ENCODE measurements at places on chromosomes 5 and 9.

GRCh38 chr5:65066387-65067146 lies 297.8 kb downstream of the CWC27 start:
- no peak for DNase-seq

GRCh38 chr9:124455820-124456219 lies 5.6 kb downstream of the ADGRD2 start:
- DNase-seq = no peak

GRCh38 chr9:132943651-132944293 lies 644 bp downstream of the TSC1 start:
- DNase-seq = no peak

DNA sequence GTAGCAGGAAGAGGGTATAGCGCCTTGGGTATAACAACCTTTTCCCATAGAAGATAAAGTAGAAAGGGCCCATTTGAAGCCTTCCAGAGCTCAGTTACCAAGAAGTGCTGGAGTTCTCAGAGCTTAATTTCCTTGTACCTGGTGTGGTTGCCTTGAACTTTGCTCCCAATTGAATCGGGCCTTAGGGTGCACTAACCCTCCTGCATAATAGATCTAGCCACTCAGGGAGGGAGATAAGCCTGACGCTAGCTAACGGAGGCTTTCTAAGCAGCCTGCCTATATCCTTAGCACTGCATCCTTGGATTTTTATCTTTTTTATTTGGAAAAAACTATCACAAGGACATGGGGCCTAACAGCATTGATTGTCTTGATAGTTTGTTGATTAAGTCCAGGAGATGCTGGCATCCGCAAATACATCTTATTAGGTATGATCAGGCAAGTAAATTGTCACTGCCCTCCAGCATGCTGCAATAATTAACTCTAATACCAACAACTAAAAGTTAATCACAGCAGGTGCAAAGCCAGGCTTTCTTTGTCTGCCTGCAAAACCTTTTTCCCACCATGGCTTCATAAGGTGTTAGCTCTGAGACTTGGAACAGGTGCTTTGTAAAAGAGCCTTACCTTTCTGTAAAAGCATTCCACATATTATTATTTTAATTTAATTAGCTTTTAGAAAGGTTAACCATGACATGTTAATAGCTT lies 199.4 kb downstream of the SREK1 start:
- no peak for DNase-seq

DNA sequence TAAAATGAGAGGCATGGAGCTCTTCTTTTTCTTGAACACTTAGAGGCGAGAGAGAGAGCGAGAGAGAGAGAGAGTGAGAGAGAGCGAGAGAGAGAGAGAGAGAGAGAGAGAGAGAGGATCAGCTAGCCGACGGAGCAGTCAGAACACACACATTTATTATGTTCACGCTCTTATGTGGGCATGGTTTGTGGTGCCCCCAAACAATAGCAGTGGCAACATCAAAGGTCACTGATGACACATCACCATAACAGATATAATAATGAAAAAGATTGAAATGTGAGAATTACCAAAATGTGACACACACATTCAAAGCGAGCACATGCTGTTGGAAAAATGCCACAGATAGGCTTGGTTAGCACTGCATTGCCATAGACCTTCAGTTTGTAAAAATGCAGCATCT lies 116.1 kb downstream of the KDM4C start:
- no peak for DNase-seq

GRCh38 chr9:2602704-2603116 lies 18.9 kb upstream of the VLDLR start:
- peak; percentile 25 for DNase-seq

DNA sequence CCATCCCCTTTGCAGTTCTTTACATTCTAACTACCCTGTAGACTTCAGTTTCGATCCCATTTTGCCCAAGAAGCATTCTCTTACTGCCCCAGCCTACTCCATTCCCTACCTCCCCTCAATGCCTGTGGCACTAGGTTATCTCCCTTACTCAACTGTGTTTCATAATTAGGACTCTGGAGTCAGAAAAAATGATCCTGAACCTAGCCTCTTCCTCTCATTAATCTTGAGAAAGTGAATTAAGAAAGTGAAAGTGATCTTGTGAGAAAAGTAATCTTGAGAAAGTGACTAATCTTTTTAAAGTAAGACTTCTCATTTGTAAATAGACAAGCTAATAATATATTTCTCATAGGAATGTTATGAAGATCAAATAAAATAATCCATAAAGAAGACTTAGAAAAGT lies 444.0 kb upstream of the TRPC7 start:
- no peak for DNase-seq

GRCh38 chr9:70531311-70531710 lies 116.9 kb upstream of the KLF9 start:
- no peak for DNase-seq

GRCh38 chr5:112338681-112339337 lies 80.3 kb downstream of the EPB41L4A start:
- DNase-seq = peak; percentile 80

DNA sequence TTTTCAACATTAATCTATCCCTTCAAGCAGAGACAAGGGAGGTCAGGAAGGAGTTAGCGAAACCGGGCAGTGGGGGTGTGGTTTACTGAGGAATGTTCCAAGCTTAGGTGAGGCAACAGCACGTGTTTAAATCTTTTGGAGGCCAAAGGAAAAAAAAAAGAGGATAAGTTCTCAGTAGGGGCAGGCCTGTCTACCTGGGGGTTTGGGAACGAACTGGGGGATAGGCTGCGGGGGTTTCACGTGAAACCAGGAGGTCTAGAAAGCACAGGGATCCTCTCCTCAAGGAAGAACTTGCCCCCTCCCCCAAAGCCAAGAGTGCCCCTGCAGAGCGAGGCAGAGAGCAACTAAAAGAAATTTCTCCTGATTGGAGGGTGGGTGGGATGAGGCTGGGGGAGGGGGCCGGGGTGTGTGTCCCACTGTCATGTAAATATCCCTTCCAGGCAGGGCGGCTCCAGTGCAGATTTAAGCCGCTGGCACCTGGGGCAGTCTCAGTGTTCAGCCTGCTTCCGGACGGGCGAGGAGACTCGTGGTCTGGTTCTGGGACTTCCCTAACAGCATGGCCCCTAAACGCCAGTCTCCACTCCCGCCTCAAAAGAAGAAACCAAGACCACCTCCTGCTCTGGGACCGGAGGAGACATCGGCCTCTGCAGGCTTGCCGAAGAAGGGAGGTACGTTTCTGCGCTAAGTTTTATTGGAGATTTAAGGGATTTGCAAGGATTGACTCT lies 5.5 kb upstream of the SET start:
- DNase-seq = no peak

DNA sequence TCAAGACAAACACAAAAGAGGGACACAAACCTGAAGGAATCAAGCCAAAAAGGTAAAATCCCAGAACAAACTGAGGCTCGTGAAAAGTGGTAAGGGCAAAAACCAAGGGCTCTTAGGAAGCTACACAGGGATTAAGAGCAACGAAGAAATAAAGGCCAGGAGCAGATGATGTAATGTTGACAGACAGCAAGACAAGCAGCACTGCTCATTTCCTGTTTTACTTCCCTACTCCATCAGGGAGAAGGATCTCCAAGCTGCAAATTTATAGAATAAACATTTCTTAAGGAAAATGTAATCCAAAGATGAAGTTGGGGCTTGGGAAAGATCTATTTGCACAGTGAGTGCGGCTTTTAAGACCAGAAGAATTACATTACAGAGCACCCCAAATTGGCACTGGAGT lies 182.3 kb upstream of the MAP1B start:
- DNase-seq = peak; percentile 7

DNA sequence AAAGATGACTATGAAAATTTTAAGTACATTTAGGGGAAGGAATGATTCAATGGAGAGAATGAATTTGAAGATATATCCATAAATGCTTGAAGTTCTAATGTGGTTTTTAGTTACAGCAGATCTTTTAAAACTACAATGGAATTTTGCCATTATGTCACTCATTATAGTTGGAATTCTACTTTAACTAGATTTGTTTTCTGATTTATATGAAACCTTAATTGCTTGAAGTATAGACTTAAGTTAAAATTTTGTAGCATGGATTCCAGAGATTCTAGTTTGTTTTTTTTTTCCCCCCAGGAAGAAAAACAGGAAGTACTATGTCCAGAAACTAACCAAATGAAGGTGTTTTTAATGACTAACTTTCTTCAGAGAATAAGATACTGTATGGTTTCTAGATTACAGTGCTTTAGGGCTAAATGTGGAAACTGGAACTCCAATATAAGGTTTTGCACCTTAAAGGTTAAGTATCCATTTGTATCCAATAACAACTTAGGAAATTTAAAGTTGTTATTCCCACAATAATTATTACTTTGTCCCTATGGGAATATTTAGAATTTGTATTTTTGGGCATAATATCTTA lies 70.3 kb downstream of the ZSWIM6 start:
- DNase-seq = no peak

- no peak for DNase-seq
These were observed 744.8 kb downstream of the KCTD16 start for GRCh38 chr5:144915452-144915851.

GRCh38 chr5:156460471-156460870 lies 133.5 kb downstream of the SGCD start:
- no peak for DNase-seq

DNA sequence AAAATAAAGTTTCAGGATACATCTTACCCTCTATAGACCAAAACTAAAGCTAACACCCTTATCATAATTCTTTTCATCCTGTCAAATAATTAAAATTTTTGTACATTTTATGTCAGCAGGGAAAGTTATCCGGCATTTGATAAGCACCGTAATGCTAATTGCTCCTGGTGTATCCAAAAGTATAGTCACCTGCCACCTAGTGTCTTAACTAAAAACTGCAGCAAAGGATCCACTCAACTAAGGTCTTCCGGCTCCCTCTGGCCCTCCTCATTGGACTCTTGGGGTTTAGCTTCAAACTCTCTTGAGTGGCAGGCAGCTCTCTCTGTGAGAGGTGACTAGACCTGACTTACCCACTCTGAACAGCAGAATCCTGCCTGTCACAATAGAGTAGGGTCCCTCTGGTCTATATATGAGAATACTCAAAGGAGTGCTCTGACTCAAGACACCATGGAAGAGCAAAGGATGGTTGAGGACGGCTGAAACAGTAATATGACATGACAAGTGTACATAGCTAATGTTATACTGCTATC lies 60.4 kb upstream of the CAST start:
- peak; percentile 74 for DNase-seq

DNA sequence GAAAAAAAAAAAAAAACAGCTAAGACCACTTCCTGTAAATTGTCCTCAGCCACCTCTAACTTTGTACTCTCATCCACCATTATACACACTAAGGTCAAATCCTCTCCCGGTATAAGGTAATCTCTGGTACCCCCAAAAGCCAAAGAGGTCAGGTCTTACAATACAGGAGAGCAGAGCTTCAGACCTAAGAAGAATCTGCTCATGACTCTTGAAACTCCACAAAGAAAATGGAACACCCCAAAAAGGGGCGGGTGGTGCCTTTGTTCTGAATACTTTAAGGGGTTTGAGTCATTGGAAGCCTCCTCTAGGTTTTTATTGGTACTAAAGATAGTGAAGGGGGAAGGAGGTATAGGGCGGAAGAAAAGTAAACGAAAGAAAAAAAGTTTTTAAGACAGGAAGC lies 69.8 kb downstream of the COL15A1 start:
- no peak for DNase-seq

DNA sequence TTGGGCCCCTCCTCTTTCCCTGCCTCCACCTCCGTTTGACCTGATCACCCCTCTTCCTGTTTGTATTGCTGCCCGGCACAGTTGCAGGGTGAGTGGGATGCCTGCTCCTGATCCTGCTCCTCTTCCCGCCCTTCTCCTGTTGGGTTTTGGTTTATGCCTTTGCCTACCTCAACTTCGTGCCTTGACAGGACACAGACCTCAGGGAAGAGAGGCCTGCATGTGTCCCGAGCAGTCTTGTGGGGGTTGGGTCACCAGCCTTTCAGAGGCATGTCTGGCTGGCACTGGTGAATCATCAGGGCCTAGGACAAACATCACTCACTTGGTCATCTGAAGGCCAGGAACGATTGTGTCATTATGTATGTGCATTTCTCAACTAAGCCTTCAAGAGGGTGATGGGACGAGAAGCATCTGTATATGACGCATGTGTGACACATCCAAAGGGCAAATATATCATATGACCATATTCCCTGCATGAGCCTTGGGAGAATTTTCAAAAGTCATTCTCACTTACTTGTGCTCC lies 56.9 kb downstream of the NPR3 start:
- DNase-seq = no peak

DNA sequence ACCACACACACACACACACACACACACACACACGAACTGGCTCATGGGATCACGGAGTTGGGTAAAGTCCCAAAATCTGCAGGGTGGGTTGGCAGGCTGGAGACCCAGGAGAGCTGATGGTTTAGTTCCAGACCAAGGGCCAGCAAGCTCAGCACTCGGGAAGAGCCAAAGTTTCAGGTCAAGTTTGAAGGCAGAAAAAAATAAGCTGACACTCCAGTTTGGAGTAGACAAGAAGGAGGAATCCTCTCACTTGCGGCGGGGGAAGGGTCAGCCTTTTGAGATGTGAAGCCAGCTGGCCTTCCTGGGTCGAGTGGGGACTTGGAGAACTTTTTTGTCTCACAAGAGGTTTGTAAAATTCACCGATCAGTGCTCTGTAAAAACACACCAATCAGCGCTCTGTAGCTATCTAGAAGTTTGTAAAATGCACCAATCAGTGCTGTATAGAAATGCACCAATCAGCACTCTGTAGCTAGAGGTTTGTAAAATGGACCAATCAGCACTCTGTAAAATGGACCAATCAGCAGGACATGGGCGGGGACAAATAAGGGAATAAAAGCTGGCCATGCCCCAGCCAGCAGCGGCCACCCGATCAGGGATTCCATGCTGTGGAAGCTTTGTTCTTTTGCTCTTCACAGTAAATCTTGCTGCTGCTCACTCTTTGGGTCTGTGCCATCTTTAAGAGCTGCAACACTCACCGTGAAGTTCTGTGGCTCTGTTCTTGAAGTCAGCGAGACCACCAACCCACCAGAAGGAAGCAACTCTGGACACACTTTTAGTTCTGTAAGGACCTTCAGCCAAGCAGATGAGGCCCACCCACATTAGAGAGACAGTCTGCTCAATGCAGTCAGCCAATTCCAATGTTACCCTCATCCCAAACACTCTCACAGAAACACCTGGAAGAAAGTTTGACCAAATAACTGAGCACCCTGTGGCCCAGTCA lies 37.8 kb upstream of the UNC5A start:
- DNase-seq = no peak

GRCh38 chr9:121721058-121721350 lies 69.6 kb downstream of the DAB2IP start:
- DNase-seq = no peak

DNA sequence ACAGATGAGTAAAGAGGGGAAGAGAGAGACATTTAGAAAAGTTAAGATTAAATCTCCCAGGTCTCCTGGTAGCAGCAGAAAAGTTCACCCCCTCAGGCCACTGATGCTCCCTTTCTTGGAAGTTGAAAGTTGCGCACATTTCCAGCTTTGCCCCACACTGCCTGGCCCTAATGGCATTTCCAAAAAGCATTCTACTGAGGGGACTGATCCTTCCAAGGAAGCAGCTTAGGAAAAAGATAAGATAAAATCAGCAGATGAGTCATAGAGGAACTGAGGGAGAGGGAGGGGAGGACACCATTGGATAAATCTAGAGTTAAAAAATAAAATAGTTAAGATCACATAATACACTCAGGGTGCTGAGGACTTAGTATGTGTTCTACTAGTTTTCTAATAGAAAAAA lies 67.6 kb upstream of the SLC12A2 start:
- no peak for DNase-seq

All from NCI-H1092 treated with DMSO at 0.1 percent for 48 hours (cell line).